Vagina (tissue), 2 donors: ENCODE measurements at places on chromosomes 2 and 18.

GRCh38 chr2:9284521-9285297, 78.1 kb downstream of the ASAP2 start:
- peaks cover 26% of the 10 kb centered on the region for H3K4me1 ChIP-seq
- H3K27ac ChIP-seq = no peak overlapping the region
- no peak overlapping the region for H3K4me3 ChIP-seq
- no peaks in the 10 kb centered on the region for H3K36me3 ChIP-seq
- DNase-seq = no peak
- no peaks in the 10 kb centered on the region for H3K27me3 ChIP-seq

DNA sequence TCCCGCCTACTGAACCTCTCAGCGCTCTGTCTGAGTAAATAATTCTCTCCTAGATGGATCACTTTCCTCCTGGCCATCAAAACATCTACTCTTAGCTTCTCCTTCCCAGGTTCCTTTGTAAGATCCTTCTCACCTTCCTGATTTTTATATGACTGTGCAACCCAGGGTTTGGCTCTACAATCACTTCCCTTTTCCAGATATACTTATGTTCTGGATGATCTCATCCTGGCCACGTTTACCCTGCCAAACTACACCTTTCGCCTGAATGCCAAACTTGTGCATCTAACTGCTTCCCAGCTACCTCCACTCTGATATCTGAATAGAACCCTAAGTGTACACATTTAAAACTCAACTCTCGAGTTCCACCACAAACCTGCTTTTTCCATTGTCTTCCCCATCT, 290.5 kb upstream of the REV1 start:
- no peaks in the 10 kb centered on the region for H3K4me1 ChIP-seq
- no peak overlapping the region for H3K27ac ChIP-seq
- DNase-seq = no peak
- no peaks in the 10 kb centered on the region for H3K27me3 ChIP-seq
- H3K36me3 ChIP-seq = no peaks in the 10 kb centered on the region

- H3K36me3 ChIP-seq = no peaks in the 10 kb centered on the region
- H3K27ac ChIP-seq = no peak overlapping the region
- no peak overlapping the region for H3K4me3 ChIP-seq
- H3K4me1 ChIP-seq = no peaks in the 10 kb centered on the region
- DNase-seq = no peak
Measured at GRCh38 chr18:63111671-63112402, 207.7 kb downstream of the BCL2 start.

DNA sequence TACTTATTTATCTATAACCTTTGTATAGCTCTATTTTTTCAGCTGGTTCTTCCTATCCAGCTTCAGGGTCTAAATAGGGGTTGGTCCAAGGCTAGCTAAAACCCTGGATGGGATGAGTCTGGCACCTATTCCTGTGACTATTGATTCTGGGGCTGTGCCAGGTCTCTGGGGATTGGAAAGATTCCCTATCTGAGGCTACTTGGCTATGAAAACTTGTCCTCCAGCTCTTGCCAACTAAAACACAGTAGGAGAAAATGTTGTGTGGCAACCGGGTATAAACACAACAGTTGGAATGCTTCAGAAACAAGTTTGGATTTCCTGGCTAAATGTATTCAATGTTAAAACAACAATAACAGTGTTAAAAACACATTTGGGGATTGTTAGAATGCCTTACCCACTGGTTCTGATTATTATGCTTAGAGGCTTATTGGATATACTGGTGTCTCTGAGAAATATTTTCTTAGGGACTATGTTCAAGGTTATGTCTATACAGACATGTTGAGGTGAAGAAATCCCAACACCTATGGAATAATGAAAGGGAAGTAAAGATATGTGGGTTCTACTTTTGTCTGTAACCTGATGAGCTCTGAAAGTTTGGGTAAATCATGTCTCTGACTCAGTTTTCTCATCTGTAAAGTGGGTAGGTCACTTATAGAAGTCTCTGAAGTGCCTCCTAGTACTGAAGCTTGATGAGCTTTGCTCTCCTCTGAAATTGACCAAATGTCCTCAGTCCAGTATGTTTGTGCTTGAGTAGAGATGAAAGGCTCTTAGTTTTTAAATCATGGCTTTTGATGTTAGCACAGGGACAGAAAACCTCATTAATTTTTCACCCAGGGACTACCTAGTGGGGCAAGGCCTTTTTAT, 460.7 kb downstream of the MTX2 start:
- H3K27ac ChIP-seq = no peak overlapping the region
- no peak overlapping the region for H3K4me3 ChIP-seq
- no peaks in the 10 kb centered on the region for H3K36me3 ChIP-seq
- H3K27me3 ChIP-seq = no peaks in the 10 kb centered on the region

GRCh38 chr2:10405448-10405847, 42.7 kb downstream of the ODC1 start:
- H3K4me3 ChIP-seq = no peak overlapping the region
- DNase-seq = no peak
- peak overlapping the region; percentile 65 for H3K27ac ChIP-seq
- H3K36me3 ChIP-seq = no peaks in the 10 kb centered on the region
- H3K27me3 ChIP-seq = no peaks in the 10 kb centered on the region
- H3K4me1 ChIP-seq = peaks cover 74% of the 10 kb centered on the region

GRCh38 chr2:367246-367645, 79.4 kb upstream of the ALKAL2 start:
- DNase-seq = no peak
- H3K4me1 ChIP-seq = no peaks in the 10 kb centered on the region
- no peaks in the 10 kb centered on the region for H3K36me3 ChIP-seq
- no peak overlapping the region for H3K4me3 ChIP-seq

- H3K4me3 ChIP-seq = no peak overlapping the region
- H3K27me3 ChIP-seq = no peaks in the 10 kb centered on the region
- H3K36me3 ChIP-seq = no peaks in the 10 kb centered on the region
- H3K27ac ChIP-seq = no peak overlapping the region
- peak; percentile 58 for DNase-seq
Measured at GRCh38 chr2:128644156-128644555, 325.5 kb upstream of the HS6ST1 start.

DNA sequence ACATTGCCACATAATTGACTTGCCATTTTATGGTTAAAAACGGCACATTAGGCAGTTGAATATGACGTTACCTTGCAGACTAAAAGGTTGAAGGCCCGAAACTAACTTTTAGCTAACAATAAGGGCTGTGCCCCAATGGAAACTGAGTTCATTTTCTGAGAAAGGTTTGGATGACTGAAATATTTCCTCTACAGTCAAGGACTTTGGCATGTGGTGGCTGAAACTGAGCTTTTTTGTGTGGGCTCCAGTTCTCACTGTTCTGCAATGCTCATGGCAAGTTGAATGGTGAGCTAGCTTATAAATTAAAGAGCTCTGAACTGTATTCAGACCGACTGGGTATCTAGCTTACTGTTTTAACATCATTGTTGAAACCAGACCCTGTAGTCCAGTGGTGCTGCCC, 23.8 kb upstream of the TXNDC2 start:
- H3K4me1 ChIP-seq = peaks cover under 1% of the 10 kb centered on the region
- H3K4me3 ChIP-seq = no peak overlapping the region
